ENCODE measurements at places on chromosomes 3 and 15.

- no peak for DNase-seq
Observed at GRCh38 chr15:81052046-81052445, 51.3 kb downstream of the TLNRD1 start.

- DNase-seq: no peak
Observed at GRCh38 chr3:177141899-177142646, 55.2 kb downstream of the TBL1XR1 start.

- no peak for DNase-seq
Observed at GRCh38 chr3:166322391-166322790, 485.2 kb upstream of the BCHE start.

- DNase-seq: no peak
Observed at GRCh38 chr3:99505200-99505599, 133.2 kb upstream of the COL8A1 start.

- DNase-seq: no peak
Observed at GRCh38 chr3:55127565-55127964, 199.7 kb upstream of the LRTM1 start.

DNA sequence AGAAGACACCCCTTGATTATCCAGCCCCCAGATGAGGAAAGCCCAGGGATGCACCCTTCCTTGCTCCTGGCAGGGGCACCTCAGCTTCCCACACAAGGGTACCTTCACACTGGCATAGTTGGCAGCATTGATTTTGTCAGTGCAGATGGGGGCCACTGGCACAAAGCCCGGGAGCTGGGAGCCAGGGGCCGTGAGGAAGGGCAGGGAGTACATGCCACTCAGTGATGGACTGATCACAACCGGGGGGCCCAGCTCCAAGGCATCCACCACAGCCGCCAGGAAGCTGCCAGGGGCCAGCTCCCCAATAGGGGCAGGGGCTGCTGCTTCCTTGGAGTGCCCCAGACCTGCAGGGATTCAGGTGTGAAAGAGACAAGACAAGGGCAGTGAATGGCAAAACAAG, 2.6 kb upstream of the PCBP4 start:
- no peak for DNase-seq

DNA sequence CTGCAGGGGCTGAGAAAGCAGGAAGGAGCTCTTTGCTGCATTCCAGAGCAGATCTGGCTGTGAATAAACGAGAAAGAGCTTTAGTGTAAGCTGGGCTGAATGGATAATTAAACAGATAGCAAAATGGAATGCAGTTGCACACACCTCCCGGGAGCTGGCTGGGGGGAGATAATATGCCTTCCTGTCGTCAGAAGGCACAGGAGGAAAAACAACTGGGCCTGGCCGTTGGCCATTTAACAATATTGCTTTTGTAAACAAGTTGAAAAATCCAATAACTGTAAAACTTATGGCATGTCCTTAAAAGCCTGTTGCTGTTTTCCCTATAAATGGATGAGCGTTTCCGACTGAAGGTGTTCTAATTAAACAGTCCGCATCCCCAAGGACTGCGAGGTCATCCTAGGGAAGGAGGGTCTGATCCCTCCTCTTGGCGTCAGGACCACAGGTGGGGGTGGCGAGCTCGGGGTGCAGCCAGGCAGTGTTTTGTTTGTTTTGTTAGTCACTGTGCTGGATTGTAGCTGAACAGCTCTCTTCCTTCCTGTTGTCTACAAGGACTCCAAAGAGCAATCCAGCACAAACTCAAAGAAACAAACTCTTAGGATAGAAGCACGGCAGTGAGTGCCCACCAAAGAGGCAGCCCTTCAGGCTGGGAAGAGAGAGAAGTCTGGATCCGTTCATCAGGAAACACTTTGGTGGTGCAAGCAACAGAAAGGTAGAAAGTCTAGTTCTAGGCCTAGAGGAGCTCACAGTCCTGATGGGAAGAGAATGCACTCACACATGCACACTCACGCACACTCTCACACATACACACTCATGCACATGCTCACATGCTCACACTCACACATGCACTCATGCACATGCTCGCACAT, 133.4 kb upstream of the SMAD3 start:
- no peak for DNase-seq

- no peak for DNase-seq
Observed at GRCh38 chr3:190556351-190556750, 42.5 kb downstream of the IL1RAP start.

GRCh38 chr3:152321955-152322377, 53.2 kb downstream of the MBNL1 start:
- DNase-seq: no peak

- no peak for DNase-seq
Observed at GRCh38 chr3:9781978-9782603, 10.2 kb downstream of the TADA3 start.

DNA sequence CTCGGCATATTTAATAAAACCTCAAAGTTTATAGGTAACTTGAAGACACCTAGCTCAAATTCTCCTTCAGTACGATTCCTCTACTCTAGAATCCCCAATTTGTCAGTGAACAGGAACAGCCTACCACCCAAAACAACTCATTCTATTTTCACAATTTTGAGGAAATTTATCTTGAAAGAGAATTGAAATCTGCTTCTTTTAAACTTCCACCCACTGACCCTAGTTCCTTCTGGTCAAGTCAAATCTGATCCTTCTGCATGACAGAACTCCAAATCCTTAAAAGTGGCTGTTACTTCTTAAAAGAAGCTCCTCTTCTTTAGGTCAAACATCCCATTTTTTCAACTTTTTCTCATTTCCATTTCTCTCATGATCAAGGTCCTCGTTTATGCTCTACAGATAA, 4.4 kb downstream of the GABPB1 start:
- DNase-seq: no peak

GRCh38 chr15:59432389-59432788, 5.6 kb upstream of the FAM81A start:
- no peak for DNase-seq

DNA sequence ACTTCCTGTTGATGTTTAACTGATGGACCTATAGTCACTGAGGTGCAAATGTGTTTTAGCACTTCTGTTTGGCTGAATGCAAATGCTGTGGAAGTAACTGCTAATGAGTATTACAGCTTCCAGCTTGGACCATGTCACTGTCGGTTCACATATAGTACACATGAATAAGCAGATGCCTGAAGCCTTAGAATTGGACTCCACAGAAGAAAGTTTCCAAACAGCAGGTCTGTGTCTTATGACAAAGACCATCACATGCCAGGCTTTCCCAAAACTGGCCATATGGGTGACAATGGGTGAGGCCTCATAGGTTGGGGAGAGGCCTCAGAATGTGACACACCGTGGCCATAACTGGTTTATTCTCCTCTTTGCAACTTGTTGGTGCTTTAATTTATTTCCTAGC, 241.8 kb downstream of the WNT5A start:
- DNase-seq: no peak

DNA sequence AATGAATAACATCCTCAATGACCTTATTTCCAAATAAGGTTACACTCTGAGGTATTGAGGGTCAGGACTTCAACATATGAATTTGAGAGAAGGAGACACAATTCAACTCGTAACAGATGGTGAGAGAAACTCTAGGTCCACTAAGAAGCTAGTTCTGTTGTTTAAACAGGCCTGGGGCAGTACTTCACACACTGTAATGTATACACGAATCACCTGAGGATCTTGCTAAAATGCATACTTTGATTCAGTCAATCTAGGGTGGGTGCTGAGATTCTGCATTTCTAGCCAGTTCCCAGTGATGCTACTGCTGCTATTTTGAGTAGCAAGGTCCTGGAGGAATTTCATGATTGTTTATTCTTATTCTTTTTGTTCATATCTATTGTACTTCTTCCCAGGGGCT, 186.8 kb downstream of the SATB1 start:
- DNase-seq: no peak

DNA sequence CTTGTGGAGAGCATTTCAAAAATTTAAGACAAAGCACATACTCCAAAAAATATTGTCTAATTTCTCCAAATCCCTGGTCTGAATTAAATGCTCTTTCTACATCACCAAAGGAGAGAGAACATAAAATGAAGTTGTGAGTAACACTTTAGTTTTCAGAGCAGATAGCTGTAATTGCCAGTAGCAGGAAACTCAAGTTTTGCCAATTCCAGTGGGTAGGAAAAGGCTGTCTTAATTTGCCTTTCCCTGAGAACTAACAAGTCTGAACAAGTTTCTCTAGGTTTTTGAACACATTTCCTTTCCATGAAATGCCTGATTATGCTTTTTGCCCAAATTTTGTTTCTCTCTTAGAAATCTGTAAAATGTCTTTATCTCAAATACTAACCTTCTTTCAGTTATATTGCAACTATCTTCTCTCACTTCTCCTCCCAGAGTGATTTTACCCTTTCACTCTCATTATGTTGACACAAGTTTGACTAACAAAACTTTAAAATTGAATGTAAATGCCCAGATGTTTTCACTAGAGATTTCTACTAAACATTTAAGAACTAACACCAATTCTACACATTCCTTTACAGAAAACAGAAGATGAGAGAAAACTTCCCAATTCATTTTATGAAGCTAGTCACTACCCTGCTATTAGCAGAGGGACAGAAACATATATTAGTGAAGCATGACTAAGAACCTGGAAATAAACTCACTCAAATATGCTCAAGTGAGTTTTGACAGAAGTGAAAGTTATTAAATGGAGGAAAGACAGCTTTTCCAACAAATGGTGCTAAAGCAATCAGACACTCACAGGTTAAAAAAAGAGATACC, 38.4 kb downstream of the RFX7 start:
- no peak for DNase-seq

DNA sequence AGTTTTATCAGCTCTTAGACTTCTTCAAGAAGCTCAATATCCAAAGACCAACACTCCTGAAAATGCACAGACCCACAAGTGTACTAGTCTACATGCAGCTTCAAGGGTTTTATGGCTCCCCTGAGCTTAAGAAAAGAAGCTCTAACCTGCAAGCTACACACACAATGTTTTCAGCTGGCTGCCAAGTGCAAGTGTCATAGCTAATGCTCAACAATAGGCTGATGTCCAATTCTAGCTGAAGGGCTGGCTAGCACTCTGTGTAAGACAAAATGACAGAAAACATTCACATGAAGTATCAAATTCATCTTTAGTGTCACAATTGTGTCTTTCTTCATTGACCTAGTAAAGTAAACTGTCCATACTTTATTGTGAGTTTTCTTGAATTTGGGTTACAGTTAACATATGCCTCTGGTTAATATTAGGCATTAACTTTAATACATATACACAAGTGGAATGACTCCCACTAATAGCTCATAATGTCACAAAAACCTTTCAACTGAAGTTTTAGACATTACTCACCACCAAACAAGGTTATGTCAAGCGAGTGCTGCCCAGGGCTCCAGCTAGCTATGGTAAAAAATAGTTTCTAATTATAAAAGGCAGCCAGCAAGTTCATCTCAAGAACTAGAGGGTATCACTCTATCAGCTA, 15.1 kb downstream of the ABI3BP start:
- DNase-seq: no peak

DNA sequence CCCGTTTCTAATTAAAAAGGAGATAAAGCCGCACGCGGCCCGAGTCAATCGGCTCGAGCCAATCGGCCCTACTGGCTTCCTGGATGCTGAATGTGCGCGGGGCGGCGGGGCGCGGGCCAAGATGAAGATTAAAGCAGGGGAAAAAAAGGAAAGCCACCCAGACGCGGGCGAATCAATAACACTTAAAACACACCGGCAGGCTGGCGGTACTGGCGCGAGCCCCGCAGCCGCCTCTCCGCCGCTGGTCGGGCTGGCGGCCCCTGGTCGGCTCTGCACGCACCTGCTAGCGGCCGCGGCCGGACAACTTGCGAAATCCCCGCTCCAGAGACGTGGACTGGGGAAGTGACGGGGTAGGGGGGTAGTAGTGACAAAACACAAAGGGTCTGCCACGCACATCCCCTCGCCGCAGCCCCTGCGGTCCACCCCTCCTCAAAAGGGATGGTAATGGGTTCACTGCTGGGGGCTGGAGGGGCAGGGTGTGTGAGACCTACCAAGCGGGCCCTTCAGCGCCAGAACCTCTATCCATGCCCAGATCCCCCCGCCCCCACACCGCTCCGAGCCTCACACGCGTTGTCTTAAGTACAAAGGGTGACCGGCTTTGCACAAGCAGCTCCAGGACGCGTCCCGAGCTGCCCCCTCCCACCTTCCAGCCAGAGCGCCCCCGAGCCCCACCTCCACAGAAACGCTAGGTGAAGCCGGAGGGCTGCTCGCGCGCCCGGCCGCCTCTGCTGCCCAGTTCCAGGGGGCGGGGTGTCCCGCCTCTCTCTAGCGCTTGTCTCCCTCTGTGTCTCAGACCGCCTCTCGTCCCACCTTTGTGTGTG, 1.4 kb downstream of the WNT7A start:
- no peak for DNase-seq

- DNase-seq: no peak
Observed at GRCh38 chr15:80099241-80099640, 39.8 kb downstream of the ZFAND6 start.

- DNase-seq: no peak
Observed at GRCh38 chr3:50263478-50264382, 5.2 kb upstream of the SEMA3B start.

DNA sequence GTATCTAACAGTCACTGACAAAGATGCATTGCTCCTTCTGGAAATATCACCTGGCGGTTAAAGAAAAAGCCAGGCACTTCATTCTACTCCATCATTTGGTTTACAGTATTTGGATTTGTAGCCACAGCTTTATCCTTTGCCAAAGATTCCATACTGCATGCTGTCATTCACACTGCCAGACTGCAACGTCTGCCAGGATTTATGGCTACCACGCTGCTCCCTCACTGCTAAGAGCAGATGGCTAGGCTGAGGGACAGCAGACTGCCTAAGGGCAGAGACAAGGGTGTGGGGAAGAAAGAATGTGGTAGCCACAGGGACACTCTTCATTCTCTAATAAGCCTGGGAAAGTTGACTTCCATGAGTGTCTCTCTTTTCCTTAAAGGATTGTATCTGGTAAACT, 1047.0 kb downstream of the TUSC7 start:
- no peak for DNase-seq

- DNase-seq: no peak
Observed at GRCh38 chr3:43087249-43087776, 18.6 kb downstream of the POMGNT2 start.

All from fibroblast of skin of left quadriceps (primary cell).